ENCODE measurements at places on chromosomes 6 and 20. TPM values are rescaled to one million over a fixed set of nuclear protein-coding genes. Genes with fewer than 3 reads are reported as not detected.

DNA sequence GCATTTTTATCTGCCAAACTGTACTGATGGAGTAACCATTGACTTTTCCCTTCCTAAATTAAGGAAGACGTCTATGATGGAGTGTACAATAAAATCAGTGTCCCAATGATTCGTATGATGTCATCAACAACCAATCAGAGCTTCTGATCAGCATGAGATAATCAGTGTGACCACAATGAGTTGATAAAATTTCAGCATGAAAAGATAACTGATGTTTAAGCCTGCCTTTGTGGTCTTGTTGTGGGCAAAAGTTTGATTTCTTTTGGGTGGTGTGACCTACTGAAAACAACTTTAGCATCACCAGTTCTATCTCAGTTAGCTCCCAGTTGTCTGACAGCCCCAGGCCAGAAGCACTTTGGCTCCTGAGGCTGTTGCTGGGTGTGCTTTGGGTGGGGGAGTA is 3.3 kb downstream of the PCIF1 start:
- no peaks in the 10 kb centered on the region for H3K27me3 ChIP-seq
- peaks cover 29% of the 10 kb centered on the region for H3K4me1 ChIP-seq
- no peak overlapping the region for H3K27ac ChIP-seq
- peaks cover 52% of the 10 kb centered on the region for H3K36me3 ChIP-seq

DNA sequence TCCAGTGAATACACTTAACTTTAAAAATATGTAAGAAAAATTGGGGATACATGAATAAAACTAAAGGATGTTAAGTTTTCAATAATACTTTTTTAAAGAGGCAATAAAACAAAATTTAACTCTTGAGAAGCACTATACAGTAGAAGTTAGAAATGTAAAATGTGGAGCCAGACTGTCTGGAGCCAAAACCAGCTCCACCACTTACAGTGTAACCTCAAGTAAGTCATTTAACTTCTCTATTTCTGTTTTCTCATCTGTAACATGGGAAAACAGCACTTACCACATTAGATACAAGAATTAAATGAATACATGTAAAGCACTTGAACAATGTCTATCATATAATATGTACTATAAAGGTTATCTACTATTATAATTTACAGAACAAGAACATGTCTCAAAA is 6.7 kb downstream of the ATG5 start:
- H3K27me3 ChIP-seq = no peaks in the 10 kb centered on the region
- no peak overlapping the region for H3K4me3 ChIP-seq
- H3K27ac ChIP-seq = no peak overlapping the region
- H3K4me1 ChIP-seq = peaks cover 37% of the 10 kb centered on the region
- no peak for DNase-seq
- H3K36me3 ChIP-seq = peaks cover 22% of the 10 kb centered on the region

Gene BPIFB2
- total RNA-seq = not detected

- H3K4me1 ChIP-seq = no peaks in the 10 kb centered on the region
- H3K36me3 ChIP-seq = no peaks in the 10 kb centered on the region
- no peak overlapping the region for H3K4me3 ChIP-seq
These were observed 13.6 kb downstream of the PERP start for GRCh38 chr6:138093632-138094031.

DNA sequence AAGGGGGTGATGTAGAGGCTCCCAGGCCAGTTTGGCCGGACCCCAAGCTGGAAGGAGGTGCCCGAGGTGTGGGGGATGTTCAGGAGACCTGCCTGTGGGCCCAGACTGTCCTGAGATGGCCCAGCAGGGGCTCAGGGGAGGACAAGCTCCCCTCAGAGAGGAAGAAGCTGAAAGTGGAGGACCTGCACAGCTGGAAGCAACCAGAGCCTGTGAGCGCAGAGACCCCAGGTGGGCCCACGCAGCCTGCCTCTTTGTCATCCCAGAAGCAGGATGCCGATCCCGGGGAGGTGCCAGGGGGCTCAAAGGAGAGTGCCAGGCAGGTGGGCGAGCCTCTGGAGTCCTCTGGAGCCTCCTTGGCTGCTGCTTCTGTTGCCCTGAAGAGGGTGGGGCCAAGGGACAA is 29.7 kb downstream of the ZNF831 start:
- no peaks in the 10 kb centered on the region for H3K27me3 ChIP-seq
- H3K36me3 ChIP-seq = peaks cover 7% of the 10 kb centered on the region
- no peak for DNase-seq
- H3K4me3 ChIP-seq = no peak overlapping the region
- H3K27ac ChIP-seq = no peak overlapping the region
- peaks cover 7% of the 10 kb centered on the region for H3K4me1 ChIP-seq

- H3K4me1 ChIP-seq = peaks cover 40% of the 10 kb centered on the region
- H3K27ac ChIP-seq = no peak overlapping the region
- no peak for DNase-seq
These were observed 1.4 kb downstream of the PPP1R3D start for GRCh38 chr20:59938696-59939051.

DNA sequence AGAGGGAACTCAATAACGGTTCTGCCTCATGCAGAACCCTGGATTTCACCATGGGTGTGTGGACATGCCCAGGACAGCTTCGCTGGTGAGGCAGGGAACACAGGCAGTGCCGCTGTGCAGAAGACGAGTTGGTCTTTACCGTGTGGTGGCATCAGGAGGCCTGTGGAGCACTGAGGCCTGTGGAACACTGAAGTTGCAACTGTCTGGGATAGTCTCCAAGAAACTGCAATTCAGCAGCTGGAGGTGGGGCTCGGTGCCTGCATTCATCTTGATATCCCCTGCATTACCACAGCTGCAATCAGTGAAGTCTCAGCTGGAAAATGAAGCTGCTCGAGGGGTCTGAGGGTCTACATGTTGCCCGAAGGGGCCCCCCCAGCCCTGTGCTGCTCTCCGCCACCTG is 202.4 kb upstream of the CDH4 start:
- H3K4me1 ChIP-seq = no peaks in the 10 kb centered on the region
- no peaks in the 10 kb centered on the region for H3K36me3 ChIP-seq
- no peak overlapping the region for H3K27ac ChIP-seq
- H3K4me3 ChIP-seq = no peak overlapping the region
- no peaks in the 10 kb centered on the region for H3K27me3 ChIP-seq

Gene PTCRA
- not detected for total RNA-seq

- DNase-seq = peak; percentile 3
- no peak overlapping the region for H3K27ac ChIP-seq
- no peak overlapping the region for H3K4me3 ChIP-seq
- H3K36me3 ChIP-seq = peaks cover 90% of the 10 kb centered on the region
These were observed 69.3 kb downstream of the PTPN1 start for GRCh38 chr20:50579511-50579910.

Gene BPIFA1
- not detected for total RNA-seq

GRCh38 chr20:53917145-53918019 is 153.0 kb downstream of the BCAS1 start:
- DNase-seq = no peak
- H3K36me3 ChIP-seq = peaks cover 3% of the 10 kb centered on the region
- H3K4me1 ChIP-seq = peaks cover 68% of the 10 kb centered on the region
- peak overlapping the region; percentile 41 for H3K4me3 ChIP-seq
- H3K27ac ChIP-seq = peak overlapping the region; percentile 90

DNA sequence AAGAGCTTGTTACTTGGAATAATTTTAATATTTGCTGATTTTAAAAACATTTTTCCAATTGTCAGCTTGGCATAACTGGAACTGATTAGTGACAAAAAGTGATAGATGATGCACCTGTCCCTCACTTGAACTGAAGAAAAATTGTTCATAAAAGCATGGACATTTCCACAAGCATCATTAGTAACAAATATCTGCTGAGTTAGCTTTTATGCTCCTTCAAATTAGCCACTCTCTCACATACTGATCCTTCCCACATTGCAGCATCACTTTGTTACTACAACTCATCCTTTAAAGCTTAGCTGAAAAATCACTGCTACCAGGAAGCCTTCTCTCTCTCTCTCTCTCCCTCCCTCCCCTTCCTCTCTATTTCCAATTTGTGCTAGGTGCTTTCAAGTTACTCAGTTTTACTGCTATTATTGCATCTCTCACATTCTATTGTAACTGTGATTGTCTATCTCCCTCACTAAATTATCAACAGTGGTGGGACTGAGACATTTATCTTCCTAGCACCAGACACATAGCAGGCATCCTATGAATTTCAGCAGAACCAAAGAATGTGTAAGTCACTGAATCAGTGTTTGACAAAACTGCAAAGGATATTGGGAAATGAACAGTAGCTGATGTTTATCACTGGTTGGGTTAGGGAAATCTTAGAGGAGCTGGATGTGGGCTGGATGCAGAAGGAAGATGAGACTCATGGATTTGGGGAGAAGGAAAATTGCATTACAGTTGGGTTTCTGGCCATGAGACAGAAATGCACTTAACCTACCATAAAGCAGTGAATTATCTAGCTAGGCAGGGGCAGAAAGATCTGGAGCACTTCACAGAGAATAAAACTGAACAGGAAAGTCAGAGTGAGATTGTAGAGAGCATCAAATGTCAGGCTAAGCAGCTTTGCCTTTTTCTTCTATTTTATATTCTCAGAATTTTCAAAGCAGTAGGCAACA is 128.4 kb upstream of the PLN start:
- H3K27me3 ChIP-seq = no peaks in the 10 kb centered on the region
- H3K4me1 ChIP-seq = no peaks in the 10 kb centered on the region
- no peaks in the 10 kb centered on the region for H3K36me3 ChIP-seq

Gene TSPO2
- total RNA-seq = not detected

DNA sequence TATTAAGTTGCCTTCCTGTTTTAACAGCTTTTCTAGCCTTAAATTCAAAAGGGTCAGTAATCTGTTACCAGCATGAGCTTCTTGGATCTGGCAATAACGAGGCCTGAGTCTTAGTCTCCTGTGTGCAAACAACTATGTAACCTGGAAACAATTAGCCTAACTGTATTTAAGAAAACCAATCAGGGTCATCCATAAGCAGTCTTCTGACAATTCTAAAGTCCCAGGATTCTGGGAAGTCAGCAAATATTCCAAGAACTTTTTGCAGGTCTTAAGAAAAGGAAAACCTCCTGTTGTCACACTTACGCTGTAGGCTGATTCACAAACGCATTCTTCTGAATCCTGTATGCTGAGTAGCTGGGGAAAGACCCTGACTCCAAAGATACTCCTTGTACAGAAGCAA is 90.4 kb downstream of the COL12A1 start:
- H3K4me1 ChIP-seq = no peaks in the 10 kb centered on the region
- no peak for DNase-seq
- H3K27me3 ChIP-seq = peaks cover 2% of the 10 kb centered on the region
- no peak overlapping the region for H3K4me3 ChIP-seq
- H3K36me3 ChIP-seq = no peaks in the 10 kb centered on the region

GRCh38 chr6:3808199-3808598 is 41.0 kb upstream of the FAM50B start:
- H3K4me3 ChIP-seq = no peak overlapping the region
- no peak for DNase-seq
